ENCODE measurements at places on chromosomes 6 and 20. TPM values are rescaled to one million over a fixed set of nuclear protein-coding genes. Genes with fewer than 3 reads are reported as not detected.

The RAMACL gene
- 0.29 TPM for total RNA-seq

GRCh38 chr6:112258642-112259336 lies 4.4 kb upstream of the LAMA4 start:
- no peak for DNase-seq

The SLA2 gene
- total RNA-seq, result 62.0 TPM

GRCh38 chr6:68711386-68712000 lies 76.4 kb downstream of the ADGRB3 start:
- no peak for DNase-seq

The SALL4 gene
- 1.0 TPM for total RNA-seq

DNA sequence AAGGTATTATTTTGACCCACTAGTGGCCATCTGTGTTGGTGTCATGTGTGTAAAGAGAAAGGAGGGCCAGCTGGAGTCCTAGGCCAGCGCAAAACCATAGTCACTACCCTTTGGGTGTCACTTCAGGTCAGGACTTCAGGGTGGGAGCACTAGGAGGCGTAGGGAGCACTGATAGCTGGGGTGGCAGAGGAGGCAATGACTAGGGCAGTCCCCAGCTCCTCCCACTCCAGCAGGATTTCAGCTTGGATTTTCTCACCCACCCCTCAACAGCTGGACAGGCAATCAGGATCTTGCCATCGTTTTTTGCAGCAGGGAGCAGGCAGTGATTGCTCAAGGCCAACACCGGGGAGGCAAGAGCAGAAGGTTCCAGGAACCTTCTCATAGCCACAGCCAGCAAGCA lies 4.2 kb upstream of the HLA-DOA start:
- DNase-seq, result no peak

The SASH1 gene
- total RNA-seq, result 1.4 TPM

The RIPOR2 gene
- total RNA-seq, result 31.1 TPM

DNA sequence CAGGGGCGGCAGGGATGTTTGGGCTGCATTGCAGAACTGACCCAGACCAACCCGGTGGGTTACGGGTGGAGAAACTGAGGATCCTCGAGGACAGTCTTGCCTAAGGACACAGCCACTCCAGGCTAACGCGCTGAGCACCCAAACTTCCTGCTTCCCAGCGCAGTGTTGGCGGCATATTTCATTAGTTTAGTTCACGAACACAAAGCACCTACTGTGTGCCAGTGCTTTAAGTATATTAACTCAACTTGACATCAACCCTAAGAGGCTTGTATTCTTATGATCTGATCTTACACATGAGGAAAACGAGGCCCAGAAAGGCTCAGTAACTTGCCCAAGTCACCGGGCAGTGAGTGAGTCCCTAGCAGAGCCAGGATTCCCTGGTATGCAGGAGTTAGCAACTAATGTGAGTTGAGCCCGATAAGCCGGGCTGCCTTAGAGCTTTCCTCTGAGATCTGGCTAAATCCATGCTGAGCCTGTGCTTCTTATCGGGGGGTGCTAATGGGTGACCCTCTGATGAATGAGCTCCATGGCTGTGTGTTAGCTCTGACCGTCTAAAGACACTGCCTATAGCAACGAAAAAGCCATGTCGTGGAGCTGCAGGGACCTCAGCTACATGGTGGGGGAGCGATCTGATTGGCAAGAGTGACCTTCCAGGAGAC lies 92.7 kb downstream of the CD40 start:
- no peak for DNase-seq

The DLK2 gene
- 1.5 TPM for total RNA-seq

DNA sequence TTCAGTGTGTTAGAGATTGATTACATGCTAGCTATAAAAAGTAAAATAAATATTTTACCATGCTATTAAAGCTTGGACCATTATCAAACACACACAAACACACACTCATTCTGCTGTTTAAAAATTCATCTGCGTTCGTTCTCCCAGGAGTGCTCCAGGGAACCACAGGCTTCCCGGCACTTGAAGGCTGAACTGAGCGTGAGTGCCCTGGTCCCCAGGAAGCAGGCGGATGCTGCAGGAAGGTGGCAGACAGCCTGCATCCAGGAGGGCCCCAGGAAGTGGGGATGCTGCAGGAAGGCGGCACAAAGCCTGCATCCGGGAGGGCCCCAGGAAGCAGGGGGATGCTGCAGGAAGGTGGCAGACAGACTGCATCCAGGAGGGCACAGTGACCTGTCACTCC lies 147.2 kb upstream of the SNX9 start:
- DNase-seq, result no peak

The TAF11 gene
- total RNA-seq, result 37.2 TPM

- DNase-seq, result no peak
These were observed 703.4 kb downstream of the EPHA7 start for GRCh38 chr6:92715991-92716390.

DNA sequence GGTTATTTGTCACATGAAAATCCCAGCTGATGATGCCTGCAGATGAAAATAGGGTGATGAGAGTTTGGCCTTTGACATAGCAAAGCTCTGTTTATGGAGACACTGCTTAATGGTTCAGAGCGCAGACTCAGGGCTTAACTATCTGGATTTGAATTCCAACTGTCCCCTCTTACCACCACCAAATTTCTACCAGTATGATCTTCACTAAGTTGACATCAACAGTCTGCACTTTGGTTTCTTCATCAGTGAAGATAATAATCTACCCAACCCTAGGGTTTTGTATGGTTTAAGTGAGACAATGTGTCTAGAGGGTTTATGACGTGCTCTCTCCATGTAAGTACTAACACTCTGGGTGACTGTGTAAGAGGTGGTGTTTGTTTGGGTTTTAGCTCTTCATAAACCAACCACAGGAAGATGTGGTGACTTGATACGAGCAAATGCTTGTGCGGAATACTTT lies 151.4 kb upstream of the TNFAIP3 start:
- DNase-seq, result peak; percentile 62

DNA sequence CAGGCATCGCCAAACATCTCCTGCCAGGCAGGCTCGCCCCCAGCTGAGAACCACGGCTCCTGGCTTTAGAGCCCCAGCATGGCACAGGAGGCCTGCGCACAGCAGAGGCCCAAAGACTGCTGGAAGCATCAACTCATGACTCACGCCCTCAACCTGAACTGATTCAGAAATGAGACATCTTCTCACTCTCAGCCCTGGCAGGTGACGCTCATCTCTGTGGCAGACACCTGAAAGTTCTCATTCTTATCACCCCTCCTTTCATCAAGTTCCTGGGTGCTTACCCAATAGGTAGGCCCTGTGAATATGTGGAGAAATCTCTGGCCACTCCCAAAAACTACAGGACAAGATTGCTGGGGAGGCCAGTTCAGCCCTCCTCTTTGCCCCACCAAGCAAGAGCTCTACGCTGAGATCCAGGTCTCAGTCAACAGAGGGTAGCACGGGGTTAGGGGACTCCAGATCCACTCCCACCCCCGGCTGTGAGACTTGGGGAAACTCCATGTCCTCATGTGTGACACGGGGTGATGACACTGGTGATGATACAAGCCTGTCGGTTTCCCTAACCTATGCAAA lies 11.3 kb downstream of the NFATC2 start:
- peak; percentile 58 for DNase-seq

DNA sequence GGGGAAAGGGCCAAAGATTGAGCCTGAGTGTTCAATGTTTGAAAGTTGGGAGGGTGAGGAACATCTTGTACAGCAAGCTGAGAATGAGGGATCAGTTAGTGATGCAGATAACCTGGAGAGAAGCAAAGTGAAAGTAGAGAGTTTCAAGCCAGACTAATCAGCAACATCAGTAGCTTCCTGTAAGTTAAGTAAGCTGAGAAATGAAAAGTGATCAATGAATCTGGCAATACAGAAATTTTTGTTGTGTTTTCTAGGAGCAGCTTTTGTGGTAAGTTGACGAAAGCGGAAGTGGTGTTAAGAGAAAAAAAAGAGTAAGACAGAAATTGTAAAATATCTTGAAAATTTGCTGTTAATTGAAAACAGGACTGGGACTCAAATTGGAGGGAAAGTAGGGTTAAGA lies 855.5 kb upstream of the MAP3K7 start:
- DNase-seq, result no peak

The RAB44 gene
- 0.10 TPM for total RNA-seq

The DCDC2 gene
- total RNA-seq, result not detected

The EEF1A2 gene
- total RNA-seq, result 0.80 TPM

GRCh38 chr6:76752841-76753240 lies 680.4 kb upstream of the IMPG1 start:
- DNase-seq, result no peak

GRCh38 chr20:48983423-48984400 lies 62.2 kb downstream of the ARFGEF2 start:
- no peak for DNase-seq

The LPA gene
- total RNA-seq, result not detected

DNA sequence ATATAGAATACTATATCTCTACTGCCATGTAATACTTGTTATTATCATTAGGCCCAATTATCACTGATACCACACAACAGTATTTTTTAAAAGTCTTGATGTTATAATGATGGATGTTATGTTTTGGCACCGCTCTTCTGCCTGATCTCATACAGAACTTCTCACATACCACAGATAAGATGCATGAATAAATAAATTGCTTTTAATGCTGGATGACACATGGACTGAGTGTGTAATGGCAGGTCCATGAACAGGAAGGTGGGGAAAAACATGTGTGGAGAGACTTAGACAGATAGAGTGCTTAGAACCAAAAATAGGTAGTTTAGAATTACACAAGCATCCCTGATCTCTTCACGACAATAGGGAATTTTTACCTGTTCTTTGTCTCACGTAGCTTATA lies 258.4 kb upstream of the MARCKS start:
- no peak for DNase-seq

The MLIP gene
- total RNA-seq, result not detected

- no peak for DNase-seq
These were observed 69.3 kb downstream of the TOX2 start for GRCh38 chr20:43983904-43984361.

The SUPT3H gene
- 11.7 TPM for total RNA-seq

DNA sequence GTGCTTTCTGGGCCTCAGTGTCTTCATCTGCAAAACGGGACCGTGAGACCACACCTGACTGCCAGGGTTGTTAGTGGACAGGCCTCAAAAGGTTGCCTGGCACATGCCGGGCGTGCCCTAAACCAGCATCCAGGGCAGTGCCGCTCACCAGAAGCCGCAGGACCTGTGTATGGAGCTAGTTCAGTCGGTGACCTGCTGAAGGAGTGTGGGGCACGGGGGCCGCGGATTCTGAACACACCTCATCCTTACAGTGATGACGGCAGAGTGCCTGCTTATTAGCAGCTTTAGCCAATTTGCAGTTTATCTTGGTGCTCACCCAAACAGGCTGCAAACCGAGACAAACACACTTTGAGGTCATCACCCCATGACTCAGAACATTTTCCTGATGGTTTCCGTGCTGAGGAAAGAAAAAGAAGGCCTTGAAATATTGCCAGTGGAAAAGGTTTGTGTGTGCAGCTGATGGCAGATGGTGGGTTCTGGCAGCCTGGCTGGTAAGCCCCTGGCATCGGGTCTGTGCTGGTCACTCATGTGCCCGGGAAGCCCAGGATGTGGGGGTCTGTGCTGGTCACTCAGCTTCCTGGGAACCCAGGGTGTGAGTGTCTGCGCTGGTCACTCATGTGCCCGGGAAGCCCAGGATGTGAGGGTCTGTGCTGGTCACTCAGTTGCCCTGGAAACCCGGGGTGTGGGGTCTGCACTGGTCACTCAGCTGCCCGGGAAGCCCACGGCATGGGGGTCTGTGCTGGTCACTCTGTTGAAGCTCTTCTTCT lies 153.8 kb downstream of the ERMARD start:
- no peak for DNase-seq

DNA sequence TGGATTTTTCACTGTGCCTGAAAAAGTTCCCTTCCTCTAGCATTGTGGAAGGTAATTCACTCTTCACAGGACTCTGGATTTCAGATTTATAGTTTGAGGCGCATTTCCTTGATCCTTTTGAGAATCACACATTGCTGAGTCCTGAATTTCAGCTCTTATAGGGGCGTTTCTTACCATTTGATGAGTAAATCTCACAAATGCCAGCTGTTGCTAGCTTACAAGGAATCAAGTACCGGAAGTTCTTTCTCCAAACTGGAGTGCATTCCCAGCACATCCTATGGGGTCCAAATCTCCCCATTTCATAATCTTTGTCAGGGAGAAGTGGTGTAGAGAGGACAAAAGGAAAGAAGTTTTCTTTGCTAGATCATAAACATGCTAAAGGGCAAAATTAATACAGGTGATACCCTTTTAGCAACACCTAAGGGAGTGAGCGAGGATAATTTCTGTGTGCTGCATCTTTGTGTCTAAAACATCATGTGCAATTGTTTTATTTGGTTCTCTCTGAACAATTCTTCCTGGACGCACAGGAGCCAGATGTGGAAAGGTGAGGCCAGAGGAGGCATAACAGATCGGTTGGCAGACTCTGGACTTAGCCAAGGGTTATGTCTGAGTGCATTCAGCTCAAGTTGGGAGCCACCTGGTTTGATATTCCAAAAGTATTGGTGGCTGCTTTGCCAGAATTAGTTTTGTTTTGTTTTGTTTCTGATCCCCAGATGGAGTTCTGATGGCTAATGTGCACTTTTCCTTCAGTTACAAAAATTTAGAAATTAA lies 37.4 kb upstream of the EYA2 start:
- no peak for DNase-seq

The SLC17A4 gene
- total RNA-seq, result not detected

DNA sequence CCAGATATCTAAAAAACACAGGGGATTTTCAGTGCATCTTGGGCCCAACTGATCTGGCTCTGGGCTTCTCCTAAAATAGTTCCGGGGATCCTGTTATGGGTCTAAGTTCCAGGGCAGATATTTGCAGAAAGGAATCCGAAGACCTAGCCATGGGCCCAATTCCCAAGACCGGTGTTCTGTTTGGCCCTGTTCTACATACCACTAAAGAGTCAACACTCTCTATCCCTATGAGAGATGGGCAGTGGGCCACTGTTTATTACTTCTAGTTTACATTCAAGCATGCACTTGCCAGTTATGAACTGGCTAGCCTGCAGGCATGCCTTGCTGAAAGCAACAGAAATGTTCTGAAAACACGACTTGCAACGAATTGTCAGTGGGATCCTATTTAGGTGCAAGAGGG lies 87.4 kb upstream of the PLCB4 start:
- no peak for DNase-seq

- DNase-seq, result no peak
These were observed 170.8 kb downstream of the EPM2A start for GRCh38 chr6:145564553-145564952.

- no peak for DNase-seq
These were observed 23.2 kb downstream of the TRERF1 start for GRCh38 chr6:42428326-42429041.

DNA sequence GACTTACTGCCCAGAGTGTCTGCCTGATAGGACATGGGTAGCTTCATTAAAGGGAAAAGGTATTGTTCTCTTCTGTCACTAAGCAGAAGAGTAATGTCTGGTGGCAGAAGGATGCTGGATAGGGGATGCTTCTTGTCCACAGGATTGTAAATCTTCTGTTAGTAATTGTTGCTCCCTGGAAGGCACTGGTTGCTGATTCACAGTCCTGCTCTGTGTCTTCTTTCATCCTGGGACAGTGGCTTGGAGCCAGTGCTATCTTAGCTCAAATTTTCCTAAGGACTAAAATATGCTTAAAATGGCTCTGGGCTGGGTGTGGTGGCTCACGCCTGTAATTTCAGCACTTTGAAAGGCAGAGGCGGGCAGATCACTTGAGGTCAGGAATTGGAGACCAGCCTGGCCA lies 48.0 kb downstream of the SYTL3 start:
- no peak for DNase-seq

- DNase-seq, result no peak
These were observed 2.6 kb downstream of the VGLL2 start for GRCh38 chr6:117267766-117268534.

GRCh38 chr6:18101271-18101670 lies 21.2 kb downstream of the NHLRC1 start:
- DNase-seq, result no peak

- DNase-seq, result no peak
These were observed 347.5 kb upstream of the CITED2 start for GRCh38 chr6:139721954-139722353.
